ENCODE measurements at places on chromosomes 2 and 18.

DNA sequence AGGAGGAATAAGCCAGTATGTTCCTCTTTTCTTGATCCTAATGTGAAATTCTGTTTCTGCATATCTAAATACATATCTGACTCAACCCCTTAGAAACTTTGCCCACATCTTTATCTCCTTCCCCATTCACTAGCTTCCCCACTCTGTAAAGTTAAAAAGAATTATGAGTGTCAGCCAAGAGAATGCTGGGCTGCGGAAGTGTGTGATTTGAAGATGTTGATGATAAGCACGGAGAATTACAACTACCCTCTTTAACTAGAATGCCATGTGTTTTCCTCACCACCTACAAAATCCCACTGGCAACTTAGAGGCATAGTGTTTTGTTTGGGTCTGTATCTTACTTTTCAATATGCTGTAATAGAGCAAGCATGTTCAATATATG lies 490.4 kb upstream of the FANCL start:
- DNase-seq = no peak

DNA sequence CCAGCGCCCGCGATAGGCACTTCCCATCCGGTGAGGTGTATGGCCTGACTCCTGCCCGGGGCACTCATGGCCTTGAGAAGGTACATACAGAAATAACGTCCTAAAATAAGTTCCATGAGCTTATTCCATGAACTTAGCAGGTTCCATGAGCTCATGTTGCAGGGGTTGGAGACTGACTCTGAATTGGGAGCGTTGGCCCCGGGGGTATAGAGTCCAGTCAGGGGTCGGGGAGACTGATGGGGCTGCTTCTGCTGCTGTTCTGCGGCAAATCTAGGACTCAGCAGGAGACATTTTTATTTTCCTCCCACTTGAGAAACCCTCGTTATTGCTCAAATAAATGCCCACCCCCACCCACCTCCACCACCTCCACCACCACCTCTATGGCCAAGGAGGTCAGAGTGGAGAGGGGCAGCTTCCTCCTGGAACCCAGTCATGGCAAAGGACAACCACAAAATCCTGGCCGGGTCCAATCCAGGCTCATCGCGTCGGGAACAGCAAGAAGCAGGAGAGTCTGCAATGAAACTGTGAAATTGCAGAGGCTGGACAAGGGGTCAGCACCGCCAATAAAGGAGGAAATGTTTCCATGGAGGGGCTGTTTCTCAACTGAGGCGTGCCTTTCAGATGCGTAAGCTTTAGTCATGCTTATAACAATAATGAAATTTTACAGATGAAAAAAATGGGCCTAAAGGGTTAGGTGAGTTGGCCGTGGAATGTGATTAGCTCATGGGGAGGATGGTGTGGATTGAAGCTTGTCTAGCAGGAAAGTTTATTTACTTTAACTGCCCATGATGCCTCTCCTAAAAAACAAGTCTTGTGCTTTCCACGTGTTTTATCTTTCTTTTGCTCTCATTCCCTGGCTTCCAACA lies 136.6 kb upstream of the ALKAL2 start:
- no peak for DNase-seq

- DNase-seq = no peak
Observed at GRCh38 chr2:19059076-19059475, 299.3 kb downstream of the OSR1 start.

GRCh38 chr2:21467910-21468309 lies 344.1 kb downstream of the TDRD15 start:
- no peak for DNase-seq

DNA sequence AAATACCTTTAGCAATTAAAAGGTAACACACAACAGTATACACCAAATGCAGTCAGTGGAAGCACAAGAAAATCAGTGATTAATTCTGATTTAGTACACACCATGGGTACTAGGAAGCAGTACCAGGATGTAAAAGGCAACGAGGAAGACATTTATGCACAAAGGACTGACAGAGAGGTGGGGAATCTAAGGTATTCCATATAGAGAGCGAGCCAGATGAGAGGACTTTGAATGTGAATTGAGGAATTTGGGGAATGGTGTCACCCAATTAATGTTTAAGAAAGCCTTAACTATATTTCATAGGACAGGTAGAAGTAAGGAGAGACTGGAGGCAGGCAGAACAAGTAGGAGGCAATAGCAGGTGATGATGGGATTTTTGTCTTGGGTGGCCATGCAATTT lies 11.7 kb downstream of the CPS1 start:
- DNase-seq = no peak

DNA sequence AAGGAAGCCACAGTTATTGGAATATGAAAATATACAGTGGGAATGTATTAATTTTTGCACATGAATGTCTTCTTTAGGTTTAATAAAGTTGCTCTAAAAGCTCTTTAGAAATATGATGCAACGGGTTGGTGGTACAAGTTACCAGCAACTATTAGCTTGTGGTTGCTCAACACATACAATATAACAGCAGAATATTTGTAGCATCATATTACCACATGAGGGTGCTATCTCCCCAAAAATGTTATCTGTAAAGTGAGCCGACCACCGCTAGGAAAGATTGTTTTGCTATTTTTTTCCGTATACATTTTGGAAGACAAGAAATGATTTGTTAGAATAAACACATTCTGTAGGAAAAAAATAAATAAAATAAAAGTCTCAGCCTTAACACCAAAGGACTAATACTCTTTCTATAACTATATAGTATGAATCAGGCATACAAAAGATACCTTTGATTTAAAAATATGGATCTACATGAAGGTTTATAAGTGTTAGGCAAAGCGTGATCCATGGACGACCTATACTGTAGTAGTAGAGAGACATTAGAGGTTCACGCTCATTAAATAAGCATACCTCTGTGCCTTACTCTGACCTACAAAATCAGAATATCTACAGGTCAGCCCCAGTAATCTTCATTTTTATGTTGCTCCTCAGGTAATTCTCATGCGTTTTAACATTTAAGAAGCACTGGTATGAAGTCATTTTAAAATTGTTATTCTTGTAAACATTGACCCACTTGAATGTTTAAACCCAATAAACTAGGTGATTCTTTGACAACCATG lies 1110.6 kb upstream of the ACVR2A start:
- no peak for DNase-seq

DNA sequence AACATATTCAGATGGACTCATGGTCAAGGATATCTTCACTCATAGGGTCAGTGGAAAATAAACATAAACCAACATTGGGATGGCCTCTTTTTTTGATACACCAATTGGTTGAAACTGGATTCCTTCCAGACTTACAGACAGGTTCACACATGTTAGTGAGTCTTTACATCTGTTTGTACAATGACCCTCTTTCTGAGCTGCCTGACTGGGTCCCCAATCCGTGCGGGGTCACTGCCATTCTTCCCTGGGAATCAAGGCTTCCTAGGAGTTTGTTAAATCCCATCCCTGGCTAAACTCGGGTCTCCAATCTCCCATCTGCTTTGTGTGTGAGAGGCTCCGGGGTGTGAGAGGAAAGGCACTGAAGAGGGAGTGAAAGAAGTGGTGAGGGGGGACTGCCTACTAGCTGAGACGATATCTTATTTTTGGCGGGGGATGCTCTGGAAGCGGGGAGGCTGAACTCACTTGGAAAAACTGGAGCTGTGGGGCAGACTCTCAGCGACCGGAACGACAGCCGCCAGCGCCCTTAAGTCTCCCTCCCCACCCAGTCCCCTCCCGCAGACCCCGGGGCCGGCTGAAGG lies 487 bp downstream of the STARD6 start:
- DNase-seq = no peak

DNA sequence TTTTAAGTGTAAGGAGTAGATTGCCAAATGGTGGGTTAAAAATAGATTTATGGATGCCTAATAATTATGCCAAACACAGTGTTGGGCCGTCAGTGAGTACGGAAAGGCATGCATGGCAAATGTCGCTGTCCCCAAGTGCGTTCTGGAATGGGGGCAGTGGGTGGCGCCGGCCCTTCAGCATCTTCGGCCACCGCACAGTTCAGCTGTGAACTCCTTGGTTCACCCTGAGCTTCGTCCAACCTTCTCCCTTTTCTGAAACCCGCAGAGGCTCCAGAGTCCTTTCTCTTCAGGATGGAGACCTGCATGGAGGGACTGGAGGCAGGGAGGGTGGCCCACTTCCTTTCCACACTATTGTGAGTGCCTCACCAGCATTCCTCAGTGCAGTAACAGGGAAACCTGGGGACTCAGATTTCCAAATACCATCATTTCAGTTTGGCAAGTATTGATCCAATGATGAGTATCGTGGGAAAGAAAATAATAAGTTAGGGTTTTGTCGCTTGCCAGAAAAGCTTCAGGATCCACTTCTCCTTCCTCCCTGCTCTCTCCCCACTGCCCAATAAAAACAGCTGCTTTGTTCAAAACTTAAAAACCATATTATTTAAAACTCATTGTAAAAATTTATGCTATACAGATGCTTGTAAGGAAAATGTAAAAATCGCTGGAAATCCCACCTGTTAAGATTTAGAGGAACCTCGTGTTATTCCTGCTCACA lies 74.6 kb upstream of the TXNDC2 start:
- DNase-seq = no peak

DNA sequence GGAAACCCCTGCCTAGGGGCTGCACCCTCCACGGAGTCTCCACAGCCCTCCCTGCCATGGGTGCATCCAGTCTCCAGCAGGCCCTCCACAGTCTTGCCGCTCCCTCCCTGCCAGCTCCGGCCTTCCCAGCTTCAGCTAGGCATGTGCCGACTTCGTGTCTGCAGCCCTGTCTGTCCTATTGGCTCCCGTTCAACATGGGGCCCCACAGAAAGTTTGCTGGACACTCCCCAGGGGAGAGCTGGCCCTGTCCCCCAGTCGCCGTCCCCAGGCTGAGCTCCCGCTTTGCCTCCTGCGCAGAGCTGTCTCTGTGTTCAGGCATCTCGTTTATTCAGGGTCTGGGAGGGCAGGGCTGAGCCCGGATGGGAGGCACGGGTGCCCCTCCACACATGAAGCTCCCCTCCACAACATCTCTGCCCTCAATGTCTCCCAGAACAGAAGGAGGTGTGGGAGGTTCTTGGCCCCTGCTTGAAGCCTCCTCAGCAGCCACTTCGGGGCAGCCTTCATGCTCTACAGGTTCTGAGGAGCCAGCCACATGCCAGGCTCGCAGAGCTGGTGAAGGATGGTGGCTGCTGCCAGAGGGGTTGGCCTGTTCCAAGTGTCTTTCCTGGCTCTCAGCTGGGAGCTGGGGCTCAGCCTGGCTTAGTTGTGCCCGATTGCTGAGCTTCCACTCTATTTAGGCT lies 120.1 kb upstream of the PXDN start:
- no peak for DNase-seq

- DNase-seq = no peak
Observed at GRCh38 chr2:29060441-29060840, 13.9 kb downstream of the PCARE start.

- no peak for DNase-seq
Observed at GRCh38 chr2:118832071-118832790, 15.2 kb downstream of the EN1 start.

DNA sequence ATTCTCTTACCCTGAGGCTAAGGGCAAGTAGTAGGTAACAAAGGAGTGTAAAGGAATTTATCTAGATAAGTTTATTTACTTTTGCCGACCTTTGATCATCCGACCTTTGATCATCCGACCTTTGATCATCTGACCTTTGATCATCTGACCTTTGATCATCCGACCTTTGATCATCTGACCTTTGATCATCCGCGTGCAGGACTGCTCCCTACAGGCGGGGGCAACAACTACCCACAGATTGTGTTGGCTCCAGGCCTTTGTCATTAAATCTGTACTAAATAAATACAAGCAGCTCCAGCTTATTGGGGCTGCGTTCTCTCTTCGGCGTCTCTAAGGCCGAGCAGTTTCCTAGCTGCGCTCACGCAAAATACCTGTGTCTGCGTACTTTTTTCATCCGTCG lies 56.6 kb downstream of the ZNF638 start:
- no peak for DNase-seq

DNA sequence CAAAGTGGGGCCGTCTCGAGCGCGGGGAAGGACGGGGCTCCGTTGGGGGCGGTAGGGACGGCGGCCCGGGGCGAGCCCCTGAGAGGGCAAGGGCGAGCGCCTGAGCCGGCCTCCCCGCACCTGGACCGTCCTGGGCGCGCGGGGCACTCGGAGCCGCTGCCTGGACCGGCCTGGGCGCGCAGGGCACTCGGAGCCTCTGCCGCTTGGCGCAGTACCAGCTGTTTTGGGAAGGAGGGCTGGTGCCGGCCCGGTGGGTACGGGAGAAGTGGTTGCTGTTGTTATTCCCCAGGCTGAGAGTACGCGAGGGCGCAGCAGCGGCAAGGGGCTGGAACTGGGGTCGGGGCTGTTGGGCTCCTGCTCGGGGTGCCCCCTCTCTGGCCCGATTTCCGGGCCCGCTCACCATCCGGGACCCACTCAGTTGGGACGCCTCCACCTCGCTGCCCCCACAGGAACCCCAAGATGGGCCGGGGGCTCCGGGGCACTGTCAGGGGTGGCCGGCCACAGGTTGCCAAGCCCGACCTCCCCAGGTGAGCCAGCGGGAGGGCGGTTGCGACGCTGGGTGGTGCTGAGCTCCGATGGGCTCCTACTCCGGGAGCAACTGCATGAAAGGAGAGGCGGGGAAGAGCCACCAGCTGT lies 579 bp downstream of the ARHGEF4 start:
- no peak for DNase-seq

- no peak for DNase-seq
Observed at GRCh38 chr2:167935803-167936110, 311.6 kb downstream of the STK39 start.

- no peak for DNase-seq
Observed at GRCh38 chr18:75216212-75216910, 5.8 kb downstream of the TSHZ1 start.

- DNase-seq = no peak
Observed at GRCh38 chr2:25281522-25281921, 60.2 kb downstream of the DNMT3A start.

DNA sequence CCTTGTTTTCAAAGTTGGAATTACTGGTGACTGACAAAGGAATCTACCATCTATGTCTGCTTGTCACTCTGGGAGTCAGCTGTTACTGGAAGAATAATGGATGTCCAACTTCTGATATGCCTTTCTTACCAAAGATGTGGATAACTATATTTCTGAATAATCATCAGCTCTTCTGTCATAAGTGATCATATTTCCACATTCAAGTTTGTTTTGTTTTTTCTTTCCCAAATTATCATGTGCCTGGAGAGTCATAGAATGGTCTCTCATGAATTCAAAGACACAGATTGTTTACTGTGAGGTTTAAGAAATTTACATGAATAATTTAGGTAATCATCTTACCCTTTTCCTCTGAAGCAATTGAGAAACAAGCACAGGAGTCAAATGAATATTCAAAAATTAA lies 986.7 kb upstream of the CDH2 start:
- no peak for DNase-seq

GRCh38 chr2:186716899-186717298 lies 23.0 kb downstream of the FAM171B start:
- no peak for DNase-seq

DNA sequence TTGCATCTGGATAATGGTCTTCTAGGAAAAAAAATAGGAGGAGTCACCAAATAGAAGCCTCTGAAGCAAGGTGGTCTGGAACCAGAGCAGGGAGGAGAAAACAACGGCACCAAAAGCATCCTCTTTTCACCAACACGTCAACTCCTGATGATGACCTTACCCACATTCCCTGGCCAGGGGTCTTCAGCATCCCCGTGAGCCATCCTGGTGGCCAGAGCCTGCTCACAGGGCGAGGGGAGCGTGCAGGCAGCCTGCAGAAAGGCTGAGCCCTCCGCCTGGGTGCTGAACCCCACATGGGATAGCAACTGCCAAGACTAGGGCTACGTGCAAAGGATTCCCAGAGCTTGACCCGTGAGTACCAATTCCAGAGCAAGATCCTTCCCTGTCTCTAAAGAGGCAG lies 191.0 kb downstream of the NDUFA10 start:
- no peak for DNase-seq
